ENCODE measurements at places on chromosomes 7 and 10.
A peak's percentile ranks its signal among the peaks of the same experiment; 100 is the strongest.

- DNase-seq: peak; percentile 17
Observed at GRCh38 chr7:33831389-33832141, 73.8 kb upstream of the BMPER start.

GRCh38 chr10:70619271-70620019 lies 16.9 kb upstream of the PRF1 start:
- no peak for DNase-seq

- DNase-seq: no peak
Observed at GRCh38 chr7:24728503-24729364, 28.5 kb downstream of the GSDME start.

DNA sequence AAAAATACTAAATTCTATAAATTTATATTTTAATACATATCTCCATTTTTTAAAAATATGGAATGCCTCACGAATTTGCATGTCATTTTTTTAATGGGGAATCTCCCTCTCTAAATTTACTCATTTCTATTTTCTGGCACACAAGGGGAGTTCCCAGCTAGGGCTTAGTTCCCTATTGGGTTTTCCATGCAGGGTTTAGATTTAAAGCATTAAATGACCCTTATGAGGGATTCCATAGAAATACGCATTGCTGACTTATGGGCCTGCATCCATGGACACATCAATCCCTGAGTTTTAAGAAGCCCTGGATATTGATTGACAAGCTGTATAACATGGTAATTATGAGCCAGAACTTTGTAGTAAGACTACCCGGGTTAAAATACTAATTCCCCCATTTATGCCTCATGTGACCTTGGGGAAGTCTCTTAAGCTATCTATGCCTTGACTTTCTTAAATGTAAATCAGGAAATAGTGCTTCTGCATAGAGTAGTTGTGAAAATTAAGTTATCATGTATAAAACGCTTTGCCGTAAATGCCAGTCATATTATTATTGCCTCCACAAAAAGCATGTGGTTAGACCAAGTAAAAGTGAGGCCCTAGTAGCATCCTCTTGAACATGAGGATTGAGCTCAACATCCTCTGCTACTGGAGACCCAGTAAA lies 78.8 kb upstream of the ANKRD1 start:
- DNase-seq: no peak

DNA sequence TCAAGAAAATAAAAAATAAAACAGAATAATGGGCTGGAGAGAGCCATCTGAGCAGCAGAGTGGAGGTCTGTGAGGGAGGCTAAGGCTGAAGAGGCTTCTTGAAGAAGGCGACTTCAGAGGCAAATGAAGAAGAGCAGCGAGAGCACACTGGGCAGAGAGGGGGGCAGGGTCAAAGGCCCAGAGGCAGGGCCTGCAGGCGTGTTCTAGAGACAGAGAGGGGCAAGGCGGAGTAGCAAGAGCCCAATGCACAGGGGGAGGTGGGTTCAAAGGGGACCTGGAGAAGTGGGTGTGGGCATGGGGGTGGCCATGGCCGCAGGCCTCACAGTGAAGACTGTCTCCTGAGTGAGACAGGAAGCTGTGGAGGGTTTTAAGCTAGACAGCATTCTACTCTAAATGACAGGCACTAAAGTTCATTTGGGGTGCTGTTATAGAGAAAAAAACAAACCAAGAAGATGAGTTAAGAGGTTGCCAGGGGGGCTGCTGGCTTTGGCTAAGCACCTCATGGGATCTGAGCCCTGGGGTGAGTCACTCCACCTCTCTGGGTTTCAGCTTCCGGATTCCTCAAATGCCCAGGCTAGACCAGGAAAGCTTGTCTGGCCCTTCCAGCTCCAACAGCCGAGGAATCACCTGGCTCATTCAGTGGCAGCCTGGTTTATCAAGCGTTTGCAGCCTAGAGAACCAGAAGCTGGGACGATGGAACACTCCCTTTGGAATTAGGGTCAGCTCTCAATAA lies 81.7 kb downstream of the DLG5 start:
- DNase-seq: no peak

DNA sequence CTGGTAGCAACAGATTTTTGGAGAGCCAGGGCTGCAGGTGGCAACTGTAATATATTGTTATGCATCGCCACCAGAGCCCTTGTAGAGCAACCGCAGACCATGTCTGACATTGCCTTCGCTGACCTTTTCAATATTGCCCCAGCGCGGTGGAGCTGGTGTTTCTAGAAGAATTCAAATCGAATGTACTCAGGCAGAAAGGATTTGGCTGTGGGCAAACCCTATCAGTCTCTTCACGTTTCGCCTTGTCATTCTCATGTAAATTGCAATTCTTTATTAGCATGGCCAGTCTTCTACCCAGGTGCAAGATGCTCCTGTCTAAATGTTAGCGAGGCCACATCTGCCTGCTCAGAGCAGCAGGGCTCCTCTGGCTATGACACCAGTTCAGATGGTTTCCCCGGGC lies 490.2 kb upstream of the AUTS2 start:
- DNase-seq: no peak

GRCh38 chr10:3708852-3709251 lies 76.2 kb downstream of the KLF6 start:
- no peak for DNase-seq

- no peak for DNase-seq
Observed at GRCh38 chr10:83289373-83289772, 849.9 kb upstream of the GHITM start.
